ENCODE measurements at places on chromosomes 3 and 15. TPM values are rescaled to one million over a fixed set of nuclear protein-coding genes. Genes with fewer than 3 reads are reported as not detected.

Gene KBTBD12
- not detected for total RNA-seq

Gene MOBP
- total RNA-seq: not detected

Gene TF
- 0.97 TPM for total RNA-seq

Gene CCDC9B
- 2.3 TPM for total RNA-seq

Gene A4GNT
- not detected for total RNA-seq

Gene TRPC1
- 2.8 TPM for total RNA-seq

Gene LDHAL6B
- total RNA-seq: not detected

Gene RYR3
- not detected for total RNA-seq

Gene C3orf20
- total RNA-seq: 0.25 TPM

Gene ATP13A5
- total RNA-seq: not detected

Gene IGDCC3
- total RNA-seq: not detected

Gene P2RY1
- 0.25 TPM for total RNA-seq

Gene WDR48
- total RNA-seq: 38.5 TPM
